ENCODE measurements at places on chromosomes 3 and 15.

GRCh38 chr3:43218921-43219320 is 67.4 kb upstream of the SNRK start:
- no peak for DNase-seq

- DNase-seq: no peak
Measured at GRCh38 chr3:169846458-169847193, 23.1 kb downstream of the LRRC31 start.

GRCh38 chr3:66280304-66280703 is 59.5 kb downstream of the SLC25A26 start:
- DNase-seq: no peak

DNA sequence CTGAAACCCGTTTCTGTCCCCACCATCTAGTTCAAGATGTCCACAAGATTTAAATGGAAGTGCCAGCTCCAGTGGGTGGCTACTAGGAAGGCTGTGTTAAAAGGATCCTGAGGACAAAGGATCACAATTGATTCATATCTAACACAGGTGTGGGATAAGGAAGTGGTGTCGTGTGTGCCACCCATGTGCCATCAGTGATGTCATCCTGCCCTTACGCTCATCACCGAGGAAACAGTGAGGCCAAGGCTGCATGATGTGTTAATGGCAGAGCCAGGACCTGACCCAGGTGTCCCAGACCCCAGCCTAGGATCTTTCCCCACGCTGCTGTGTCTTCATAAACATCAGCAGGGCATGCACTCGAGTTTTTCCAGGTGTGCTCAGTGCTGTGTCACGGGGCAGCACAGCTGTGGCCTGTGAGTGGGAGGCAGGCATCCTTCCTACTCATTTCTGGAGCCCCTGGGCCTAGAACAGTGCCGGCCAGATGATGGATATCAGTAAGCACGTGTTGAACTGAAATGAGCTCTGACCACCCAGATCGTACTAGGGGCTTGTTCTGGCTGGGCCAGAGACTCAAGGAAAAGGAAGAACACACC is 10.6 kb upstream of the TGM5 start:
- no peak for DNase-seq

GRCh38 chr3:194577986-194578905 is 55.0 kb downstream of the TMEM44 start:
- DNase-seq: no peak

DNA sequence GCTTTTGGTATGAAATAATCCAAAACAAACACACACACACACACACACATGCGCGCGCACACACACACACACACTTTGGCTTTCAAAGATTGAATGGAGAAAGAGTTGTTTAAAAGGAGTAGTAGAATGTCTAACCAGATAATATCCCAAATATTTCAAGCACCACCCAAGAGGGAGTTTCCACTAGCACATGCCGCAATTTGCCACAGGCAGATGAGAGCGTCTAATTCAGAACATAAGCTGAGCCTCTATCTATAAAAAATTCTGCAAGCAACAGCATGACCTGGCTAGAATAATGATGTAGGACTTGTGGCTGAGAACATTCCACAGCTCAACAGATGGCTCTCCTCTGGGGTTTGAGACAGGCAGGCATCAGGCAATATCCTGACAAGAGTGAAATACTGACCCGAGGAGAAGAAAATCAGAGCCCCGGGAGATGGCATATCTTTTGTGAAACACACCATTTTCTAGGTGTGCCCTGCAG is 302.5 kb upstream of the GADL1 start:
- peak; percentile 83 for DNase-seq

GRCh38 chr3:114709102-114709501 is 415.3 kb downstream of the TIGIT start:
- no peak for DNase-seq

DNA sequence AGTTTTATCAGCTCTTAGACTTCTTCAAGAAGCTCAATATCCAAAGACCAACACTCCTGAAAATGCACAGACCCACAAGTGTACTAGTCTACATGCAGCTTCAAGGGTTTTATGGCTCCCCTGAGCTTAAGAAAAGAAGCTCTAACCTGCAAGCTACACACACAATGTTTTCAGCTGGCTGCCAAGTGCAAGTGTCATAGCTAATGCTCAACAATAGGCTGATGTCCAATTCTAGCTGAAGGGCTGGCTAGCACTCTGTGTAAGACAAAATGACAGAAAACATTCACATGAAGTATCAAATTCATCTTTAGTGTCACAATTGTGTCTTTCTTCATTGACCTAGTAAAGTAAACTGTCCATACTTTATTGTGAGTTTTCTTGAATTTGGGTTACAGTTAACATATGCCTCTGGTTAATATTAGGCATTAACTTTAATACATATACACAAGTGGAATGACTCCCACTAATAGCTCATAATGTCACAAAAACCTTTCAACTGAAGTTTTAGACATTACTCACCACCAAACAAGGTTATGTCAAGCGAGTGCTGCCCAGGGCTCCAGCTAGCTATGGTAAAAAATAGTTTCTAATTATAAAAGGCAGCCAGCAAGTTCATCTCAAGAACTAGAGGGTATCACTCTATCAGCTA is 15.1 kb downstream of the ABI3BP start:
- no peak for DNase-seq
